ENCODE measurements at places on chromosomes 2 and 18.
A peak's percentile ranks its signal among the peaks of the same experiment; 100 is the strongest.

DNA sequence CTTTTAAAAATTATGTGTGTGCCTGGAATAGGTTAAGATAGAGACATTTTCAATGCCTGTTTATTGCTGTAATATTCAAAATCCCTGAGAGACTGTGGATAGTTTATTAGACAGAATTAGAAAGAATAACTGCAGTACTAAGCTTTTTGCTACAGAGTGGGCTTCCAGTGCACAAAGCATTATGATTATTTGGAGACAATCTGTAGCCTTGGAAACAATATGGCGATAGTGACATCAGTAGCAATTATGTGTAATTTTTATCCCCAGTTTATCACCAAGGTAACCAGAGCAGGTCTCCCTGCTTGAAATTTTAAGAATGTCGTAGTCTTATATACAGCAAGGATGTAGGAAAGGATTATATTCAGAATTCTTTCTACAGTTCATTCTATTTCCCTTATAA lies 100.0 kb downstream of the MYO3B start:
- DNase-seq = peak; percentile 84

GRCh38 chr2:88127888-88128653 lies at the start of gene FABP1:
FABP1 (minus strand) TSS chr2:88128062; CDS start chr2:88128017, 45 bp downstream.
- DNase-seq = no peak

DNA sequence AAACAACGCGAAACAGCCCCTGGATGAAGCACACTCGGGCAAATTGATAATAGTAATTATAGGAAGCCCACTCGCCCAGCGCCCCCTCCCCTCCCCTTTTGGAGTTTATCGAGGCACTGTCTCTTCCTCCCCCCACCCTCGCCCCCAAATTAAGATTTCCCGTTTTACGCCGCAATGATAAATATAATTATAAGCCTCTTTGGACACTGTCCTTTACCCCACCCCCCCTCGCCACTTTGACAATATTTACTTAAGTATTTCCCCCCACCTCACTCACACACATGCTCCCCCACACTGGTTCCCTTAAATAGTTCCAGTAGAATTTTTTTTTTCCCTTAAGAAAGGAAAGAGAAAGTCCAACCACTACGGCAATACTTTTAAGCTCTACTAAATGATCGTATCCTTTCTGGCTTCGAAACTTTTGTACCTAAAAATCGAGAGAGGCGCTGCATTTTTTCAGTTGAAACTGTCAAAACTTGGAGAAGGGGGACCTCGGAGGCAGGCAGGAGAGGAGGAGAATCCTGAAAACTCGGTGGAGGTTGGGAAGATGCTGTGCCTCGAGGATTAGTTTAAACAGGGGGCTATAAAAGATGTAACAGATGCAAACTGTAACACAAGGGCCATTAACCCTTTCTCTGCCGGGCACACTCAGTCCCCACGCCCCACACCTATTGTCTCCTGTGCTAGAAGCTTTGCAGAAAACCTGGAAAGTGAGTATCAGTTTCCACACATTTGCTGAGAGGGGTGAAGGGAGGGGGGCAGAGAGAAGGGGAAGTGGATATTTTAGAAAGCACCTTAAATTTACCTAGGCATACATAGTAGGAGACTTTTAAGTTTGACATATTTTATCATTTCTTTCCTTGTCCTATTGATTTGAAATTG lies 1.8 kb downstream of the ZEB2 start:
- DNase-seq = no peak

DNA sequence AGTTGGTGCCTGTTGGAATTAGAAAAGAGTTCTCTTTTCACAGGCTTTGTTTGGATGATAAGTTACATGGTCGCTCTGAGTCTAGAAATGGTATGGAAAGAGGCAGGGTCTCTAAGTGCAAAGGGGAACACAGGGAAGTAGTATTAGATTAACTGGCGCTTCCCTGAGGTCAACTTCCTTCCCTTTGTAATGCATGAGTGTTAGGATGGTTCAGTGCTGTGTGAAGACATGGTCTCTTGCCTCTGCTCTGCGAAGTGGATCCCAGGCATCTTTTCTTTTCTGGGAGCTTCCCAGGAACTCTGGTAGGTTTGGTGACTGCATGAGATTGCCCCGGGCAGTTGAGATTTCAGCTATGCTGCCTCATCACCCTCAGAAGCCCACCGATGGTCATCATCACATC lies 170.3 kb downstream of the MIB1 start:
- DNase-seq = no peak

DNA sequence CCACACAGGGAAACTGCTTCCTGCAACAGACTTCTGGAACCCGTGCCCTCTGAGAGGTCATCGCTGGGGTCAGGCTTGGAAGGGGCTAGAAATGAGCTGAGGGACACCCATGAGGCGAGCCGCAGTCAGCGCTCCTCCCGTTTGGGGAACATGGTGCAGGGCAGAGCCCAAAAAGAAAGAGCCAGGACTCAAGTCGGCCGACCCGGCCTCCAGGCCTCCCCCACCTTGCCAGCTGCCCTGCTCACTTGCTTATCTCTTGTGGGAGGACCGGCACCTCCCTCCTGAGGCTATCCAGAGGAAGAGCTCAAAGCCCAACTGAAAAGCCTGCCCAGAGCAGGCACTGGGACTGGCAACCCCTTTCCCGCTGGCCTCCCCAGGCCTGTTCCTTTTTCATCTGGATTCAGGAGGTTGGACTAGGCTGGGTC lies 43.6 kb downstream of the SCTR start:
- DNase-seq = no peak

- DNase-seq = no peak
These were observed 41.5 kb downstream of the CCBE1 start for GRCh38 chr18:59655676-59656075.

GRCh38 chr2:43107679-43108078 lies 118.7 kb downstream of the ZFP36L2 start:
- no peak for DNase-seq

DNA sequence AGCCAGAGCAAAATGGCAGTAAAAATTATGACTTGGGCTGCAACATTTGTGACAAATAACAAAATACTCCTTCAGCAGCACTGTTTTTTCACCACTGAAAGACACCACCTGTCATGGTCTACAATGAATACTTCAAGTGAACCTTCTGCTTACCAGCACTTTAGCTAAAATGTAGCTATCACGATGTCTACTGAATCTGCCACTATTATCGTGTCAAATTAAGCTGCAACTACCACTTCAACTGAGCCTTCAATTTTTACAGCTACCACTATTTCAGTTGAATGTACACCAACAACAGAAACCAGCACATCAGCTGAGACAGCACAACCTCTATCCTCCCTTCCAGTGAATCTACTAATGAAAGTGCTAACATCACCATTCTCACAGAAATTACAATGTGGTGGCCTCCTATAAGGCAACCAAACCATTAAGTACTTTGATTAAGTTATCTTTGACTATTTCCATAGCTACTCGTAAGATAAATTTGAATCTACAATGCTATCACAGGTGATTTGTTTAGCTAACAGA lies 10.8 kb upstream of the DYNAP start:
- no peak for DNase-seq

DNA sequence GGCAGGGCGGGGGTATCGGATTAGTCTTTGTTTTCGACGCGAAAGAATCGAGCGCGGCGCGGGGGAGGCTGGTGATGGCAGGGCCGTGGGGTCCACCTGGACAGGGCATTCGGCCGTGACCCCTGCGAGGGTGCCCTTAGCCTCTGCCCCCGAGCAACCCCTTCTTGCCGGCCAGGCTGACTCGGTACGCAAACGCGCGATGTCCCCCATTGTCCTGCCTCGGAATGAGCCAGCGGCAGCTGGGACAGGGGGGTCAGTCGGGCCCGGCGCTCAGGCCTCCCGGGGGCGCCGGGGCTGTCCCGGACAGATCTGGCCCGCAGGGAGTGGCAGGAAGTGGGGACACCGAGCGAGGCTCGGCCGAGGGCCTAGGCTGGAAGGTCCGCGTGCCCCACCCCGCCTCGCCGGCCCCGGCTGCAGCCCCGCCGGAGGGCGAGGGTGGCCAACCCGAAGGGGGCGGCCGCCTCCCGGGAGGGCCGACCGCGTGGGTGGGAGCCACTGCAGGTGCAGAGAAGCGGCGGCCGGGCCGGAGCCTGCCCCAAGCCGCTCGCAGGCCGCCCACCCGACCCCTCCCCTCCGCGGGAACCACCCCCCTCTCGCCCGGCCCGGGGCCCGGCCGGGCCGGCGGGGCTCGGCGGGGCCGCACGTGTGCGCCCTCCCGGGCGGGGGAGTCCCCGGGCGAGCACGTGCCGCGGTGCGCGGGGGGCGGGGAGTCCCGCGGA lies at the start of gene TET3:
Gene TET3, plus strand, starts transcription at position 708 of the 719 bp plus-strand sequence. CDS start 1,494 bp downstream, outside the sequence.
- no peak for DNase-seq

DNA sequence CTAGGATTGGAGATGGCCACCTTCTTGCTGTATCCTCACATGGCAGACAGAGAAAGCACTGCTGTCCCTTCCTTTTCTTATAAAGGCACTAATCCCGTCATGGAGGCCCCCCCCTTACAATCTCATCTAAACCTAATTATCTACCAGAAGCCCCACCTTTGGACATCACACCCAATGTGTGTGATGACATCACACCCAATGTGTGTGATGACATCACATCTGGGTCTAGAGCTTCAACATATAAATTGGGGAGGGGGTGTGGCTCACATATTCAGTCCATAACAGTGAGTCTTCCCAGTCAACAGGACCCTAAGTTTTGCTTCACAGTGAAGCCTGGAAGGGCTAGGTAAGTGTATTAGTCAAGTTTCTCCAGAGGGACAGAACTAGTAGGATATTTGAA lies 213.1 kb downstream of the NYAP2 start:
- DNase-seq = no peak

DNA sequence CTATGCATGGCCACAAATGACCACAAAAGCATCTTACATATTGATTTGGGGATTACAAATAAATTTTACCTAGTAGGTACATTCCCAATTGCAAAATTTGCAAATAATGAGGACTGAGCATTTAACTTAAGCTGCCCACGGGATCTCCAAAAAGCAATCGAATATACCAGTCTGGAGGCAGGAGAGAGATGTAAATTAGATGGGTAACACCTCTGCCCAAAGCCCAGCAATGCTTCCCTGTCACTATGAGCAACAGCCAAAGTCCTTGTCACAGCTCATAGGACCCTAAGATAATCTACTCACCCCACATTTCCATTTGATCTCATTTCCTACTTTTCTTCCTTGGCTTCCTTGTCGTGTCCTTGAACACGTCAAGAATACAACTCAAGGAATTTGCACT lies 172.2 kb downstream of the SUCLG1 start:
- DNase-seq = no peak

DNA sequence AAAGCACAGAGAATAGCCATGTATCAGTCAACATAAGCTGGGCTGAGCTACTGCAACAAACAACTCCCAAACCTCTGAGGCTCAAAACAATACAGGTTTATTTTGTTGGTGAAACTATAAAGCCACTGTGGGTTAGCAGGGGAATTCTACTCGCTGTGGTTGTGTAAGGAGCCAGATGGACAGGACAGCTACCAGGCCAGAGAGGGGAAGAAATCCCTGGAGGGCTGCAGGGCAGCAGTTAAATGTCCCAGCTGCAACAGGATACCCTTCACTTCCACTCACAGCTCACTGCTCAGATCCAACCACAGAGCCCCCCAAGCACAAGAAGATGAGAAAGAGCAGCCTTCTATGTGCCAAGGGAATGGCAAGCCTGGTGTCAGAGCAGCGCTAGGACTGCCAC lies 245.9 kb upstream of the RAB6C start:
- DNase-seq = no peak

- DNase-seq = no peak
These were observed 158.9 kb downstream of the CCDC148 start for GRCh38 chr2:158297606-158298005.

DNA sequence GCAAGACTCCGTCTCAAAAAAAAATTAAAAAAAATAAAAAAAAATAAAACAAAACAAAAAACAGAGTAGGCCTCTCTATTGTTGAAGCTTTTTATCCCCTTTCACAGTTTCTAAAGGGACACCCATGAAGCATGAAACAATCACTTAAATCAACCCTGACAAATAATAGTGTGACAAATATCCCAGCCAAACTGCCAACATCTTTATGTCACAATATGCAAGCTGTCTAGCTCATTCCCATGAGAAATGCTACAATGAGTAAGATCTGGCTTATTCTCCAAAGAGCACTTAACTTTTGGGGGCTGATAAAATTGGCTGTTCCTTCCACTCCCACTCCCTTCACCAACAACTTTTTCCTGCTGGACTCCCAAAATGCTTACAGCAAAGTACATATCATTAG lies 21.7 kb upstream of the ABCA12 start:
- DNase-seq = no peak

DNA sequence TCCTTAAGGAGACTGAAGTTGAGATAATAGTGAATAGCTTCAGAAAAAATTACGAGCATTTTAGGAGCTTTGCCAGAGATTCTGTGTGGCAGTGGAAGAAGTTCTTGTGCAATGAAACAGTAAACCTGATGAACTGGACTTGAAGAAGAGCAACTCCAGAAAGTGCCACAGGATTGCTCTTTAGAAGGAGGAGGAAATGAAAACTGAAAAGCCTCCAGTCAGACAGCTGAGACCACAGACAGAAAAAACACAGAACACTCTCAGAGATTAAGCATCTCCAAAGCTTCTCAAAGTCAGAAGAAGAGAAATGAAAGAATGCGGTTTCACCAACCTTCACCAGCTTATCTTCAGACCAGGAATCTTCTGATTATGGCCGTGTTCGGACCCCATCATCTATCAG lies 329.7 kb upstream of the CNTNAP5 start:
- no peak for DNase-seq

- DNase-seq = no peak
These were observed 14.4 kb upstream of the RAB17 start for GRCh38 chr2:237604960-237605359.

- no peak for DNase-seq
These were observed 138.1 kb upstream of the CHAC2 start for GRCh38 chr2:53629501-53629900.

GRCh38 chr18:79595876-79596374 lies 83.7 kb upstream of the CTDP1 start:
- DNase-seq = no peak

GRCh38 chr2:148590612-148591011 lies 53.9 kb upstream of the EPC2 start:
- no peak for DNase-seq

GRCh38 chr2:96872591-96873349 lies 2.9 kb upstream of the SEMA4C start:
- no peak for DNase-seq

All from NCI-H2081 treated with DMSO at 0.1 percent for 48 hours (cell line).